EL (cell line): ENCODE measurements at places on chromosomes 5 and 9.
A peak's percentile ranks its signal among the peaks of the same experiment; 100 is the strongest.

GRCh38 chr9:108081112-108081511 lies 591.5 kb upstream of the KLF4 start:
- DNase-seq = no peak

- no peak for DNase-seq
These were observed 286.5 kb downstream of the MLLT3 start for GRCh38 chr9:20335668-20336332.

GRCh38 chr5:71802673-71803072 lies 83.6 kb downstream of the CARTPT start:
- DNase-seq = no peak

DNA sequence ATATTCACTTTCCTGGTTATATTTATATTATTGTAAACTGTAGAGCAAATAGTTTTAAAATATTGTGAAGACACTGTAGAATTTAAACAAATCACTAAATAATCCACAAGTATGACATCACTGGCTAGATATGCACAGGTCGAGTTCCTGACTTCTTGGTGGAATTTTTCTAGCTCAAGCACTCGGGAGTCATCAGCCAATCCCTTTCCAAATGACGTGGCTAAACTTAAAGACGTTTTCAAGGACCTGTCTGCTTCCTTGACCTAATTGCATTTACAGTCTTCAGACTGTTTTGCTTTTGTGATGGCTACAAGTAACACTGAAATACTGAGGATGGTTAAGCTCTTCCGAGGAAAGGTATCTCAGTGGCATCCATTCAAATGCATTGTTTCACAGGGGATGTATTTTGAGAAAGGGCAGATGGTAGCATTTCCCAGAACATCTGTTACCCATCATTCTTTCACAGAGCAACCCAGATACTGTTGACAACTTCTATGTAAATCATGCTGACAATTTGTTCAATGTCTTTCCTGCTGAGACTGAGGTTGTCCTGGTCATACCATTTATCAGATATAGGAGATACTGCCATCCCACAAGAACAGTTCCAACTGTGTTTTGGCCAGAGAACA lies 262.8 kb downstream of the CDH10 start:
- DNase-seq = no peak

DNA sequence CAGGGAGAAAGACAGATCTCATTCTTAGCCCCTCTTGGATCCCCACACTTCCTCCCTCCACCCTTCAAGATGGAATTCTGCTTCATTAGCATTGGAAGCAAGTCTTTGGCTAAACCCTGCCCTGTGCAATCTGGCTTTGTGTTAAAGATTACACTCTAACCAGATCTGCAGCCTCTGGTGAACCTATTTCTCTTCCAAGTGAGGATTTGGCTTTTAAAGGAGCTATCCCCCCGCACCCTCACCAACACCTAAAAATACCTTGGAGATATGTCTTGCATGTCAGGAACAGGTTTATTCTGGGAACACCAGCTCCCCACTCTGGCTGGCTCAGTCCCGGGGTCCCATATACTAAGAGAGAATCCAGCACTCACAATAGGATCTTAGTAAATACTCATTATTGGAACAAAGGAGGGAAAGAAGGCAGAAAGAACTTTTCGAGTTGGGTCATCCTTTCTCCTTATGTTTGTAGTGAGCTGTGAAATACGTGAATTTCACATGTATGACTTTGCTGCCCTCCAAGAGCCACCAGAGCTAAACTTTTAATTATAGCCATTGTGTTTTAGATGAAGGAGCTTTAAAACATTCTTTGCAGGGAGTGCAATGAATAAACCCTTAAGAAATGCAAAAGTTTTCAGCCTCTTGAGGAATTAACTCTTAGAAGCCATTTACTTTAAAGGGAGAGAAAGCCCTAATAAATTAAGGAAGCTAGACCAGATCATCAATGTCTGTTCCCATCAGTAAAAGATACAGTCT lies 53.7 kb upstream of the HRH2 start:
- no peak for DNase-seq

- peak; percentile 73 for DNase-seq
These were observed at the start of gene GPR107 for GRCh38 chr9:130053504-130054324. Gene GPR107, plus strand, starts transcription at chr9:130053906. Its CDS starts 27 bp downstream, at chr9:130053933.

GRCh38 chr9:117029341-117029740 lies 342.2 kb downstream of the TRIM32 start:
- no peak for DNase-seq

GRCh38 chr9:101367323-101367722 lies 17.5 kb downstream of the BAAT start:
- DNase-seq = no peak

DNA sequence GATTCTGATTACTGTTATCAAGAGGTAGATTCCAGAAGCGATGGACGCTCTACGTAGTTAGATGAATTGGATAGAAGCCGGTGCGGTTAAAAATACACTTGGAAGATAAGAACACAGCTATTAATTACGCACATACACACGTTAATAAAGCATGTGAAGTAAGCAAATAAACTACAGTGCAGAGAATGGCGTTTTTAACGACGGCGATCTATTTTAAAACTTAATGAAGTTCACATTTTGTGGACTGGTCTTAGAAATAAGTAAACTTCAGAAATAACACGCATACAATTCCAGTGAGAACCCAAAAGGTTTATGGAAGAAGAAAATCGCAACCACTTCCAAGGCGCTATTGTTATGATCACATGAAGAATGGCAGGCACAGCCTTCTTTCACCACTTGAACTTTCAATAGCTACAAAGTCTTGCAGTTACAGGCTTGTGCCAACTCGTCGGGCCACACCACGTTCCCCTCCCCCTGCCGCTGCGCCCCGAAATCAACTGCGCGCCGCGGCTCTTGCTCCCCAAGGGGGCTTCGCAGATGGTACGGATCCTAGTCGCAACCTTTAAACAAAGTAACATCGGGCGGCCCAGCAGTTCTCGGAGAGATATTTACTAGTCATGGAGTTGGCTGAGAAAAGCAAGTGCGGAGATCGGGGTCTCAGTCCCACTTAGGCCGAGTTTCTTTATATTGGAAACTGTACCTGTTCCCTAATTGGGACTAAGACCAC lies 866 bp upstream of the SEMA6A start:
- DNase-seq = peak; percentile 10

DNA sequence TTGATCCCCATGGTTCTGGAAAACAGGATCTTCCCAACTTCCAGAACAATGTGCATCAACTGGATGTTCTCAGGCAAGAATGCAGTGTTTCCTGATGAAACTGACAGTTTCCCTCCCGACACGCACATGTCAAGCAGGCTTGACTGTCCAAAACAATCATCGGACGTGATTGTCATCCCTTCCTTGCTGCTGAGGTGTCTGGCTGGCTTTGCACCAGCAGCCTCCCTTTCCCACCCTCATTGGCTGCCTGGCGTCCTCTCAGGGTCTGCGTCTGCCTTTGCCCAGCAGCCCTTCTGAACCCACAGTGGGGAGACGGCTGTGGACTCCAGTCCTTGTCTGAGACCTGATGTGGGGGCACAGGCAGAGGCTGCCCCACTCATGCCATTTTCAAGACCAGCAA lies 110.8 kb downstream of the MARCHF3 start:
- no peak for DNase-seq

DNA sequence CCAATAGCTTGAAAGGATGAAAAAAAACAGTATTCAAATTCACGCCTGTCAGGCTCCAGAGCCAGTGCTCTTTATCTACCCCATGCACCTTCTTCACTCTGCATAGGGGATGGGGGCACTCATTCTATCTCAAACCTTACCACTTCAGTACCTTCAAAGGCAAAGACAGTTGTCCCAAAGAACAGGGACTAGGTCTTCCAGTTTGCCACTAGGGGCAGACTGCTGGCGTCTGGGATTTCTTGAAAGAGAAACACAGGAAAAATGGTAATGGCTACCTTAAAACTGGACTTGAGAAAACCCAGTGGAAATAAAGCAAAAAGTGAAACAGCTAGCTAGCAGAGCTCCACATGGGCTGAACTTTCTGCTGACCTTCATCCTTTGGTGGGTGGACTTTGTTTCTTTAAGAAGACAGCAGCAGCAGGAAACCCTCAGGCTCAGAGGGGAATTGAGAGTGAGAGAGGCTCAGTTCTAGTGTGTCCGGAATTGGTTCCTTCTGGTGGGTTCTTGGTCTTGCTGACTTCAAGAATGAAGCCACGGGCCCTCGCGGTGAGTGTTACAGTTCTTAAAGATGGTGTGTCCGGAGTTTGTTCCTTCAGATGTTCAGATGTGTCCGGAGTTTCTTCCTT lies 41.0 kb upstream of the SLC36A1 start:
- DNase-seq = peak; percentile 5

DNA sequence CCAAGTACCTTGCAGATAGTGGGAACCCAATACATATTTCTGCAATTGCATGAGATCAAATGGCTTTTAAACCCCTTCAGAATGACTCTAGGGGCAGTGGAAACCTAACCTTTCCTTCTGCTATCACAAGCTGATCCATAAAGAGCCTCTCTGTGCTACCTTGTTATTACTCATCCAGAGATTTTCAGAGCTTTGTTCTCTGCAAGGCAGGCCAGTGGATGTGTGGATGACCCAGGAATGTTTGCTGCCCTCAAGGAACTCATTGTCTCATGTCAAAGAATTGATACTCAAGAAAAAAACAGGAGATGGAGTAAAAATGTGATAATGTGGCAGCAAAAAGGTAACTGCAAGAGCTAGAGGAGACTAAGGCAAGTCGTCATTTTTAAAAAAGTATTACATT lies 164.1 kb downstream of the HMHB1 start:
- no peak for DNase-seq

- DNase-seq = peak; percentile 50
These were observed 49.2 kb downstream of the EBF1 start for GRCh38 chr5:159050316-159051143.

- no peak for DNase-seq
These were observed 38.9 kb downstream of the DAB2IP start for GRCh38 chr9:121690316-121690715.

DNA sequence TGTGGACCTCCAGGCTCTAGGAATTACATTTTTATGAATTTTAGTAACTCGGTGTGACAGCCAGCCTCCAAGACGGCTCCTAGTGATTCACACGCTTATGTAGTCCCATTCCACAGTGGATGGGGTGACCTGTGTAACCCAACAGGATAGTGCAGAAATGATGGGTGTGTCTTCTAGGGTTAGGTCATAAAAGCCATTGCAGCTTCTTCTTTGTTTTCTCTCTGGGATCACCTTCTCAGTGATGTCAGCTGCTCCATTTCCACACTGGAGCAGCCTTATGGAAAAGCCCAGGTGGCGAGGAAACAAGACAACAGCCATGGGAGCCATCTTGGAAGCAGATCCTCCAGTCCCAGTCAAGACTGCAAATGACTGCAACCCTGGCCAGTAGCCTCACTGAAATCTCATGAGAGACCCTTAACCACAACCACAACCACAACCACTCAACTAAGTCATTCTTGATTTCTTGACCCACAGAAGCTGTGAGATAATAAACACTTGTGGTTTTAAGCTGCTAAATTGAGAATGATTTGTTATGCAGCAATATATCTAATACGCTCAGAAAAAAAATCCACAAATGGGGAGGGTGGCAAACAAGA lies 5.1 kb upstream of the GNPDA1 start:
- DNase-seq = peak; percentile 24

GRCh38 chr5:40547994-40548575 lies 131.6 kb upstream of the PTGER4 start:
- no peak for DNase-seq

DNA sequence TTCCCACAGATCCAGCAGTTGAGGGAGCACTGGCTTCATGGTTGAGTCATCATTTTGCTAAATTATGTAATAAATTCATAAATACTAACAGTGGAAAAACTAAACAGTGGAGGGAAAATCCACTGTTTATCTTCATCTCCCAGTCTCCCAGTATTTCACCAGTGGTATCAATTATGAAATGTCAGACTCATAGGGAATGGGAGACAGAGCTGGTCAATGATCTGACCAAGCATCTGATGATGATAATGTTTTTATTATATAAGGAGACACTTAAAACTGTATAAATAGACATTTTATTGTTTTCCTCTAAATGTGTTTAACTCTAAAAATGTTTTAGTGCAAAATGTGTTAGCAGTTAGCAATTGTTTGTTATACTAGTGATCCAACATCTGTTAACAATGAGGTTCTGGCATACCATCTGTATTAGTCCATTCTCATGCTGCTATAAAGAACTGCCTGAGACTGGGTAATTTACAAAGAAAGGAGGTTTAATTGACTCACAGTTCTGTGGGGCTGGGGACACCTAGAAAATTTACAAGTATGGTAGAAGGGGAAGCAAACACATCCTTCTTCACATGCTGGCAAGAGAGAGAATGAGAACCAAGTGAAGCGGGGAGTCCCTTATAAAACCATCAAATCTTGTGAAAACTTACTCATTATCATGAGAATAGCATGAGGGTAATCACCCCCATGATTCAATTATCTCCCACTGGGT lies 11.8 kb upstream of the REEP5 start:
- peak; percentile 71 for DNase-seq

DNA sequence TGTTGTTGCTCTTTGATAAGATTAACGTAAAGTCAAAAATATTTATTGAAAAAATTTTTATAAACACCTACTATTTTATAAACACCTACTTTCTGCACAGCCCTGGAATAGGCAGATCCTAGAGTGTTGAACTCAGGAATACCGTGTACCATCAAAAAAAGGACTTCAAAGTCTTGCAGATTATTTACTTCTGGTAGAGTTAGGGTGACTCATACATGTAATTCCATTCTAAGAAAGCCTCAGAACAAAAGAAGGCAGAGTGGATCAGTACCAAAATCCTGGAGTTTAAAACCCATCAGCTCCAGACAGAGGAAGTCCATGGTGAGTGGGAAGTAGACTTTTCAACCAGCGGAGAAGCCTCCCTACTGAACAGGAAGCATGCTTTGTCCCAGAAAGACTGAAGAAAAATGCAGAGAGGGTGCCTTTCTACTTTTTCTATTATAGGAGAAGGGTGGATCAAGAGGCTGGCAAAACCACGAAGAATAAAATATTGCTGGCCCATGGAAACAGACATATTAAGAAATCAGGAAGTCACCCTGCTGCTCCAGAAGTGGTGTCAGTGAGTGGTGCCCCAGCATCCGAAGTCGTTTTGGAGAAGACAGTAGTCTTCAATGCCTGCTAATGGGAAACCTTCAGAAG lies 45.1 kb upstream of the DAB2 start:
- DNase-seq = no peak

- no peak for DNase-seq
These were observed 81.4 kb downstream of the COL5A1 start for GRCh38 chr9:134723037-134723436.

DNA sequence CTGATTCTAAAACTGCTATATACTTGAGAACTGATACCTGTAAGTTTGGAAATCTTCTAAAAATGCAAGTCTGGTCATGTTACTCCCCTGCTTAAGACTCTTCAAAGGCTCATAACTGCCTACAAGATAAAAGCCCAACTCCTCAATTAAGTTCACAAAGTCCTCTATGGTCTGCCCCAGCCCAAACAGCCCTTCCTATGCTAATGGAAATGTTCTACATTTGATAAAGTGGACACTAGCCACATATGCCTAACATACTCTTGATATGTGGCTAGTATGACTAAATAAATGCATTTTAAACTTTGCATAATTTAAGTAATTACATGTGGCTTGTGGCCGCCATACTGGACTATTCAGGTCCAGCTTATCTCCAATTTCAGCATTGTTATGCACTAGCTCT lies 204.5 kb downstream of the AP3B1 start:
- DNase-seq = no peak

DNA sequence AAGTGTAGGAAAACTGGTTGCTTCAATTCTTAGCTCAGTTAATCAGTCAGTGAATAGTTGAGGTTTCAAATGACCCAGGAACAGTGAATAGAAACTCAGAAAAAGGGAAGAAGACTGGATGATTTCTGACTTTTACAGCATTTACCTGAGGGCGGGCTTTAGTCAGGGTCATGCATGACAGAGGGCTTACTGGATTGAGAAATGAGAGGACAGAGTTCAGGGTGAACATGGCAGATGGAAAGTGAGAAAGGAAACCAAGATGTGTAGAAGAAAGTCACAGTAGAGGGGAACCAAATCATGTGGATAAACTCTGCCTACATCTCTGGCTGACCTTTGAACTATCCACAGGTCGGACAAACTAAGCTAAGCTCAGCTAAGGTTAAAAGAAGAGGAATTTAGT lies 596.0 kb downstream of the SEMA5A start:
- DNase-seq = no peak
